CD4-positive, alpha-beta T cell treated with Interleukin-12 subunit alpha and Interleukin-12 subunit beta, for 1 hour (primary cell): ENCODE measurements at places on chromosomes 2 and 18.
A peak's percentile ranks its signal among the peaks of the same experiment; 100 is the strongest.

DNA sequence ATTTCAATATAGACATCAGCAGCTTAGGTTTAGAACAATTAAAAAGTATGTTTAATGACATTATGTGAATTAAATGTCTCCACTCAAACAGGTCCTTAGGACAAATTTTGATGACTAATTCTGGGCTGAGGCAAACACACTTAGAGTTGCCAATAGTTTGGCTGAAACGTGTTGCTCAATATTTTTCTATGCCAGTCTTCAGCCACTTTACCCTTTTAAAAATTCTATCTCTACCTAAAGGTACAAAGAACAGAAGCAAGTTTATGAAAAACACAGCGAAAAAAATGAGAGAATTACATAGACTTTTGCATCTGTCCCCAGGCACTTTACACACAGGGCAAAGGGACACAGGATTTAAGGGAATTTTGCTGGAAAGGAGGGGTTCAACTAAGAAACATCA lies 4.5 kb downstream of the IDH1 start:
- no peak for DNase-seq

- peak; percentile 0 for DNase-seq
These were observed 208.5 kb upstream of the ACVR2A start for GRCh38 chr2:147636238-147636882.

DNA sequence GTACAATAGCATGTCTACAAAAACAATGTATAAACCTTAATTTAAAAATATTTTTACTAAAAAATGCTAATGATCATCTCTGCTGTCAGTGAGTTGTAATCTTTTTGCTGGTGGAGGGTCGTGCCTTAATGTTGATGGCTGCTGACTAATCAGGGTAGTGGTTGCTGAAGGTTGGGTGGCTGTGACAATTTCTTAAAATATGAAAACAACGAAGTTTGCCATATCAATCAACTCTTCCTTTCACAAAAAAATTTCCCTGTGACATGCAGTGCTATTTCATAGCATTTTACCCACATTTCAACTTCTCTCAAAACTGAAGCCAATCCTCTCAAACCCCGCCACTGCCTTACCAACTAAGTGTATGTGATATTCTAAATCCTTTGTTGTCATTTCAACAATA lies 112.4 kb downstream of the OLA1 start:
- no peak for DNase-seq

DNA sequence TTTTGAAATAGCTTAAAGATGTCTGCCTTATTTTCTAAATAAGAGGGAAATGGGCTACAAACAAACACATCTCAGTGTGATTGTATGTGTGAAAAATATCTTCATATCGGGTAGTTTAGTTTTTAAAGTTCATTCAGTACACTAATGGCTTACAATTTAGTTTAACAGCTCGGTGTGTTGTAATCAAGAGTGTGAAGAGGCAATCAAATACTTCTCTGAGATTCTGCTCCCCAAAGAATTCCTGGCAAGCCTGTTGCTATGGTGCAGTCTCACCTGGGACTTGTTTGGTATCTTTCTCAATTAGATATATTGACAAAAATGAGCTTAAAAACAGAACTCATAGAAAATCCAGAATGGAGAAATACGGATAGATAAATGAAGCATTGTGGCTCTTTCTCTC lies 99.4 kb downstream of the PKP4 start:
- DNase-seq, result no peak

- no peak for DNase-seq
These were observed 173.0 kb downstream of the DDX1 start for GRCh38 chr2:15764683-15765011.

GRCh38 chr18:23824669-23825068 lies 135.4 kb downstream of the LAMA3 start:
- DNase-seq, result no peak

DNA sequence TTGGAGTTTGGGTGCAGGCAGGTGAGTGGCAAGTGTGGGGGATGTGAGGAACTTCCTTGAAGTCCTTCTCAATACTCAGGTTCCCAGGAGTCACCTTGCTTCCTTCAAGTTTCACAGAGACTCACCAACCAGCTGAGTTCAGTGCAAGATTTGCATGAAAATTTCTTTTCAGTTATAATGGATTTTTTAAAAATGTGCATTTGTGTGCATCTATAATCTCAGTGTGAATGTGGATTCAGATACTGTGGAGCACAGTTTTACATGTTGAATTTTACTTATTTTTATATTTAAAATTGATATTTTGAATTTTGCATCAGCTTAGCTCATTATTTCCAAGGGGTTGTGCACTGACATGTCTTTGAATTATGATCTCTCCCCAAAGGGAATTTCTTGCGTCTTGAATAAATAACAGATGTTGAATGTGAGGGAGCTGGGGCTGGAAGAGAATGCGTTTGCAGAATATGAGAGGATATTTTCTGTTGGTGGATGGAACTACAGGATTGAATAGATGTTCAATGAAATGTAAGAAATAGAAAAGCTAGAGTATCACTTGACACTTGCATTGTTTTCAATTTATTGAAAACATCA lies 184.3 kb downstream of the RPRM start:
- no peak for DNase-seq

DNA sequence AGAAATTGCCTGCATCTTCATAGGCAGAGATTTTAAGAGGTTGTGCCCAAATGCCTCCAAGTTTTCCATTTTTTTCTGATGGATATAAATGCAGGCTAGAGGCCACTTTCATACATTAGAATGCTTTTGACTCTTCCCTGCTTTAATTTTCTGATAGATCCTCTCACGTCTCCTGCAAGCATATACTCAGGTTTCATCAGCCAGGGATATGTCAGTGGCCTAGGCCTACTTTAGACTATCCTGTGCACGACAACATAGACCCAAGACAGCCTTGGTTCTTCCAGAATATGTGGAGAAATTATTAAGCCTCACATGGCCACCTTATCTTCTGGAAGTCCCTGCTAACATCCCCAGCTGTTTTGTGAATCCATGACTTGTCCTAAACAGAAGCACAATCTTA lies 415.9 kb downstream of the TDRD15 start:
- no peak for DNase-seq

GRCh38 chr2:75632091-75632701 lies 14.4 kb upstream of the MRPL19 start:
- DNase-seq, result no peak

DNA sequence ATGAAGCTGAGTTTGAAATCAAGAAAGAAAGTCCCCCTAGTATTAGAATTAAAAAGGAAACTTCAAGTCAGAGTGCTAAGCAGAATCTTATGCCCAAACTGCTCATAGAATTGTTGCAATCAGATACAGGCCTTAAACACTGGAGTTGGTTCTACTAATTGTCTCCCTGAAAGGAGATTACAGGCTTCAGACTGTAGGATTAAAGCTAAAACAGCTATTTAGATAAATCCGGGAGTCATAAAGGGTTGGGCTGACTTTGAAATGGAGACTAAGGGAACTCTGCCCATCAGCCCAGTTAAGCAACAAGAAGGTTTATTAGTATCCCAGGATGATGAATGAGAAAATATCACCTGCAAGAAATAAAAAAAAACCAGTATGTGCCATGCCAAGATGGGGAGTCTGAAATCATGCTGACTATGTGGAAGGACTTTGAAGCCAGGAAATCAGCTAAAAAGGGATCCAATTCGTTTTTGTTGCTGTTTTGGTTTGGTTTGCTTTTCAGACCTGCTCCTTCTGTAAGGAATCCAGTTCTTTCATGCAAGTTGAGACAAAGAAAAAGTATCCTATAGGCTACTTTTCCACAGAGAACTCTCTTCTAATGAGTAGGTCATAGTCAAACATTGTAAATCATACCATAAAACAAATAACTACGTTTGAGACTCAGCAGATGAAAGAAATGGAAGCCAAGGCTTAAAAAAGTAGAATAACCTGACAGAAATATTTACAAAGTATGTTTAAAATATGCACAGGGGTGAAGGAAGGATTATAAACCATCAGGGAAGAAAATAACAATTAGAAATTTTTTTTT lies 37.6 kb upstream of the MSTN start:
- no peak for DNase-seq

DNA sequence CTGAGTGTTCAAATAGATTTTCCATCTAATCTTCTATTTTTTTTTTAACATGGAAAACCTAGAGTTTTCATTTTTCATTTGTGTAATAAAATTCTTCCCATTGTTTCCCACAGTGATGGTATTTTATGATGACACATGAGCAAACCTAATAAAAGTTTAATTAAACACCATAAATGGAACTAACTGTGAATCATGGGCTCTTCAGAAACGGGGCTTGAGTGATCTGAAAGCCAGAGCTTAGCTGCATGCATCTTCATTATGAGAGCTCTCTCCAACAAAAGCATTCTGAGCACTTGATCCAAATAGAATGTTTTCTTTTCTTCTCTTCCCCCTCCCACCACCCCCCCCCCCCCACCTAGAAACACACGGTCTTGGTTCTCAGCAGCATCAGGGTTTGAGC lies 82.1 kb upstream of the REV1 start:
- no peak for DNase-seq

DNA sequence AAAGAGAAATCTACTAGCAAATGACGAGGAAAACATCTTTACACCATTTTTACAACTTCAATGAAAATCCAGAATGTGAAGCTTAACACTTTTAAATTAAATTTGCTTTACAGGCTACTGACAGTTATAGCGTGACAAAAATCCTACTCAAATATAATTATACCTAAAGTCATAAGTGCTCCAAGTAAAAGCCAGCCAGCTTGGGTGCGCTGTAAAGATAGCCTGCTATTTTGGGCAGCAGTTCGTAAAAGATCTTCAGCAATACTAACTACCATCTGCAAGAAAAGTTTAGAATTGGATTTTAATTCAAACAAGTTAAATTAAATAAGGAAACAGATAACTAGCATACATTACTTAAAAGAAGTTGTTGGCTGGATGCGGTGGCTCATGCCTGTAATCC lies 22.4 kb downstream of the HEATR5B start:
- no peak for DNase-seq

DNA sequence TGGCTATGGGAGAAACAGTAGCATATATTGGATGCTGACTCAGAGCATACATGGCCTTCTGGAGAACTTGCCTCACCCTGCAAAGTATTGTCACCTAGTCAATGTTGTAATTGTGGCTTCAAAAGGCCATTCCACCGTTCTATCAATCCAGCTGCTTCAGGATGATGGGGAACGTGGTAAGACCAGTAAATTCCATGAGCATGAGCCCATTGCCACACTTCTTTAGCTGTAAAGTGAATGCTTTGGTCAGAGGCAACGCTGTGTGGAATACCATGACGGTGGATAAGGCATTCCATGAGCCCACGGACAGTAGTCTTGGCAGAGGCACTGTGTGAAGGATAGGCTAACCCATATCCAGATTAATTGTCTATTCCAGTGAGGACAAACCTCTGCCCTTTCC lies 1300.1 kb upstream of the ACVR2A start:
- no peak for DNase-seq

DNA sequence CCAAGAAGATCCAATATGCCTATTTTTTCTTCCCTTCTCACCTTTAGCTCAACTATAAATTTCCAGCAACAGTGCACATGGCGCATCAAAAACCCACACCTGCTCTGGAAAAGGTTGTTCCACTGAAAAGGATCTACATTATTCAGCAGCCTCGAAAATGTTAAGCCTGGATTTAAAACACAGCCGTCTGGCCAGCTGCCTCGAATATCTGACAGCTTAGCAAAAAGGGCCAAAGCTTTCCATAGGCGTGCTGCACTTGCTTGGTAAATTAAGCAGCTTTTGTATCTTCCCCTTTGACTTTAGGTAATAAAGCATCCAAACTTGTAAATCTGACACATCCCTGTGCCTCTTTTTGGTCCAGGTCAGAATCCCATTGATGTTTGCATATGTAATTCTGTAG lies 20.5 kb downstream of the DAPL1 start:
- no peak for DNase-seq

DNA sequence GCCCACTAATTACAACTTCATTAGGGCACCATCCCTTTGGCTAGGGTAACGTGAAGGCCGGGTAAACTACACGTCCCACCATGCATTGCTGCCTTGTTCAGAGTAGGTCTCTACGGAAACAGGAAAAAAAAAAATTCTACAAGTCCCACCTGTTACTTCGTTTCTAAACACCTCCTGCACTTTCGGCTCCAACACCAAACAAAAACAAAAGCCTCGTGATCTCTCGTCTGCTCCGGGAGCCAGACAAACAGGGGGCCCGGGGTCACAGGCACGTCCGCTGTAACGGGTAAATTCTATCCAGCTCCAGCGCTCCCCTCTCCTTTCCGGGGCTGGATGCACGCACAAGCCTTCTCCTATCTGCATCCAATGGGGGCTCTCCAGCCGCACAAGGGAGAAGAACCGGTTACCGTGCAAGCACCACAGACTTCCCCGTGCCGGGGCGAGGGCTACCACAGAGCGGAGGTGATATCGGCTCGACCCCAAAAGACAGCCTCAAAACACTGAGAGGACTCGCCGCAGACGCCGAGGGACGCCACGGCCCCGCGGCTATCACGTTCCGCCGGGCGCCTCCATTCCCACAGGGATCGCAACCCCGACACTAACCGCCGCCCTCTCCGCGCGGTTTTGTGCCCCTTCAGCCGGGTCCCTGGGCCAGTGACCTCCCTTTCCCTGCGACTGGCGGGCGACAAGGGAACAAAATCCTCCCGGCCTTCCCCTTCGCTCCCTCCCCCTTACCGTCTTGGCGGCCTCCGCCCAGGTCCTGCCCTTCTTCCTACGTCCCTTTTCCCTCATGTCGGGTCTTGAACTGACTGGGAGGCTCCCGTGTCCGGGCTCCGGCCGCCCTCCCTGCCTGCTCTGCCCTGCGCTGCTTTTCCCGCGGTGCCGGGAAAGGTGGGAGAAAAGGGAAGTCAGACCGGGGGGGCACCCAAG lies 591 bp downstream of the ASXL2 start:
- peak; percentile 71 for DNase-seq

- no peak for DNase-seq
These were observed 613.2 kb upstream of the ACVR2A start for GRCh38 chr2:147231607-147232006.

DNA sequence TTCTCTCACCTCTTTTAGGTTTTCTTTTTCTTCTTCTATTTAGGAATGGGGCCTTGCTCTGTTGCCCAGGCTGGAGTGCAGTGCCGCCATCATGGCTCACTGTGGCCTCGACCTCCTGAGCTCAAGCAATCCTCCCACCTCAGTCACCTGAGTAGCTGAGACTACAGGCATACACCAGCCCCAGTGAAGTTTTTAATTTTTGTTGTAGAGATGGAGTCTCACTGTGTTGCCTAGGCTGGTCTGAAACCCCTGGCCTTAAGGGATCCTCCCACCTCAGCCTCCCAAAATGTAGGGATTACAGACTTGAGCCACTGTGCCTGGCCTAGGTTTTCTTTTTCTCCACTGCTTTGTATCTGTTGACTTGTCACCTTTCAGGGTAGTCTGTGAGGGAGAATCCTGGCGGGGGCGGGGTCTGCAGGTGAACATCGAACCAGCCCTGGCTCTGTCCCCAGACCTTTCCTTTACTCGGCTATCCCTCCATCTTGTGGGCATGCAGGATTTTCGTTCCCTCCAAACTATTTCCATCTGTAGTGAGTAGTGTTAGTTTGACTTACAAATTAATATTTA lies 21.7 kb downstream of the NCK2 start:
- no peak for DNase-seq

- no peak for DNase-seq
These were observed 678 bp upstream of the ZNF24 start for GRCh38 chr18:35344736-35345459.

DNA sequence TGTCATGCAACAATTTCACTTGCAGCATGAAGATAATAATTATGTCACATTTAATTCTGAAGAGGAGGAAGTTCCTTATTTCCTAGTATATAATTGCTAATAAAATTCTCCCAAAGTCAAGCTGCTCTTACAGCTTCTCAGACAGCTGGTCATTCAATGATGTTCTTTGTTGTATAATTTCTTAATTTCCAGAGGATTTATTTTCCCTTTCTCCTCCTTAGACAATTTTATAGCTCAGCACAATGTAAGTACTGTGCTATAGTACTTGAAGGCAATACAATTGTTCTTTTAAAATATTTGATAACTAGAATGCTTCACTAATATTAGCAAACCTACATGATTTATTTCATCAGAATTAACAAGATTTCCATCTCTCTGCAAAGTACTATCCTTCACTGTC lies 73.4 kb downstream of the ROCK1 start:
- no peak for DNase-seq
